GM23338 (cell line): ENCODE measurements at places on chromosomes 11 and 22. TPM values are rescaled to one million over a fixed set of nuclear protein-coding genes. Genes with fewer than 3 reads are reported as not detected.

- DNase-seq: no peak
- H3K36me3 ChIP-seq: no peaks in the 10 kb centered on the region
- H3K4me3 ChIP-seq: no peak overlapping the region
- H3K4me1 ChIP-seq: no peaks in the 10 kb centered on the region
- no peaks in the 10 kb centered on the region for H3K27me3 ChIP-seq
- H3K27ac ChIP-seq: no peak overlapping the region
Measured at GRCh38 chr11:11430431-11430830, 77.4 kb upstream of the CSNK2A3 start.

- no peaks in the 10 kb centered on the region for H3K27me3 ChIP-seq
- no peaks in the 10 kb centered on the region for H3K4me1 ChIP-seq
- H3K36me3 ChIP-seq: no peaks in the 10 kb centered on the region
- H3K4me3 ChIP-seq: no peak overlapping the region
- DNase-seq: no peak
Measured at GRCh38 chr11:75293903-75294302, 53.3 kb downstream of the TPBGL start.

Gene IFT27
- 20.3 and 28.5 TPM in 2 replicates for total RNA-seq

- peaks cover 4% of the 10 kb centered on the region; the same call in 1 of the 2 replicates for H3K4me1 ChIP-seq
- no peak overlapping the region for H3K4me3 ChIP-seq
- no peaks in the 10 kb centered on the region for H3K27me3 ChIP-seq
Measured at GRCh38 chr22:31637447-31637890, 24.5 kb downstream of the PISD start.

DNA sequence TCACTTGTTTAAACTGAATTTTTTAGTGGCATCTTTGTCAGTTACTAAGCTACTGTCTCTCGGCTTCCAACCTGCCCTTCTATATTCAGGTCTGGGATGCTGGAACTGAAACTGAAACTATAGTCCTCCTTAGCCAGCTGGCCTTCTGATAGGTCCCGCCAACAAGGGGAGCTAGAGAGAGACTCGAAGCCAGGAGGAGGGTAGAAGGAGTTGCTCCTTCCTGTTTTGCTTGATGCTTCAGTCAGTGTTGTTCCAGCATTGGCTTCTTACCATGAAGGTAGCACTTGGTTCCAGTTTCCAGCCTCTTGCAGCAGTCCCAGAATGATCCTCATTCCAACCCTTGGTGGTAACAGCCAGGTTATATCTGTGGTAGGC, 32.9 kb upstream of the HORMAD2 start:
- no peaks in the 10 kb centered on the region for H3K36me3 ChIP-seq
- no peaks in the 10 kb centered on the region for H3K4me1 ChIP-seq
- peak; percentile 72 for DNase-seq
- no peak overlapping the region for H3K4me3 ChIP-seq
- H3K27ac ChIP-seq: no peak overlapping the region
- H3K27me3 ChIP-seq: no peaks in the 10 kb centered on the region

DNA sequence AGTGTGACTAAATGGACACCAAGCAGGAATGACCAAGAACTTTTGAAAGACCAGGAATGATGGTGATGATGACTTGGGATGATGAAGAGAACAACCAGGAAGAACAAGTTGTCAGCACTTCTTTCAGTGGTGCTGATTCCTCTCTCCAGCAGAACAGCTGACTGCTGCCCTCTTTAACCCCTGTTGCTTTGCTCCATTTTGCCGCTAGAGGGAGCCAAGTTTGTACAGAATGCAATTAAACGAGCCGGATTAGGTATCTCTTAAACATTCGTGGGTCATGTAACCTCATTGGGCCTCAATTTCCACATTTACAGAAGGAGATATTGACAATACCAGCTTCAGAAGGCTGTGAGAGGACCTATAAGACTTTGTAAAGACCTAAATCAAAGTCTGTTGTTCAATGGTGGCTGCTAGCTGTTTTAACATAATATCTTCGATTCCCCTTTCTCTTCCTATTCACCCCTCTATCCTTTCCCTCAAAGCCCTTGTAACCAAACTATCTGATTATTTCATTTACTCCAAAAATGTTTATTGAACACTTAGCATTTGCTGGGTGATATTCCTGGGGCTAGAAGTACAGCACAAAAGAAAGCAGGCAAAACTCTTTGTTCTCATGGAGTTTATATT, 1.9 kb downstream of the OR4S1 start:
- H3K4me3 ChIP-seq: no peak overlapping the region
- no peaks in the 10 kb centered on the region for H3K4me1 ChIP-seq
- no peaks in the 10 kb centered on the region for H3K27me3 ChIP-seq
- no peaks in the 10 kb centered on the region for H3K36me3 ChIP-seq

DNA sequence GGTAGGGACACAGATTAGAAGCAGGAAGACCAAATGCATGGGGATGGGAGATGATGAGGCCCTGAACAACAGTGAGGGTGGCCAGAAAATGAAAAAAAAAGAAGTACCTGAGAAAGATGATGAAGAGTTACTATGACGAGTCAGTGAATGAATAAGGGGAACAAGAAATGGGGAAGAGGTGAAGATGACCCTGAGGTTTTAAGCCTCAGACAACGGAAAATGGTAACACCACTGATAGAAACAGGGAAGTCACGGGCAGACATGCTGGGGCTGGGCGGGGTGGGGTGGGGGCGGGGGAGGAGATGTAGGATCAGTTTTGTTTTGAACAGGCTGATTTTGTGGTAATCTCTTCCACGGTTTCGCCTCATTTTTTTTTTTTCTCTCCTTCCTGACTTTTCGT, 205.1 kb upstream of the CADM1 start:
- H3K4me1 ChIP-seq: no peaks in the 10 kb centered on the region
- no peak overlapping the region for H3K4me3 ChIP-seq
- no peak for DNase-seq
- H3K27ac ChIP-seq: no peak overlapping the region
- no peaks in the 10 kb centered on the region for H3K27me3 ChIP-seq
- no peaks in the 10 kb centered on the region for H3K36me3 ChIP-seq

DNA sequence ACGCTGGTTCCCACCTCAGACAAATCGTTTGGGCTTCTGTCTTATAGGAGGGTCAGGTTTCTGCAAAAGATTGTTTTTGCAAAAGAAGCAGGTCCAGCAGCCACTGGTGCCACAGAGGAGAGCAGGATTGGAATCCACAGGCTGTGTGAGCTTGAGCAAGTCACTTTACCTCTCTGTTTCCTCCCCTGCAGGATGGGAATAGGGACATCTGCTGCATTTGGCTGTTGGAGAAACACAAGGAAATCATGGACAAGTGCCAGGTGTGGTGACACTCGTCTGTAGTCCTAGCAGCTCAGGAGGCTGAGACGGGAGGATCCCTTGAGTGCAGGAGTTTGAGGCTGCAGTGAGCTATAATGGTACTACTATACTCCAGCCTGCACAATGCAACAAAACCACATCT, 422.6 kb downstream of the MN1 start:
- no peaks in the 10 kb centered on the region for H3K27me3 ChIP-seq
- H3K27ac ChIP-seq: no peak overlapping the region
- H3K36me3 ChIP-seq: no peaks in the 10 kb centered on the region

Gene GPHA2
- 0.83 TPM in 1 of 2 replicates, not detected in the other for total RNA-seq

DNA sequence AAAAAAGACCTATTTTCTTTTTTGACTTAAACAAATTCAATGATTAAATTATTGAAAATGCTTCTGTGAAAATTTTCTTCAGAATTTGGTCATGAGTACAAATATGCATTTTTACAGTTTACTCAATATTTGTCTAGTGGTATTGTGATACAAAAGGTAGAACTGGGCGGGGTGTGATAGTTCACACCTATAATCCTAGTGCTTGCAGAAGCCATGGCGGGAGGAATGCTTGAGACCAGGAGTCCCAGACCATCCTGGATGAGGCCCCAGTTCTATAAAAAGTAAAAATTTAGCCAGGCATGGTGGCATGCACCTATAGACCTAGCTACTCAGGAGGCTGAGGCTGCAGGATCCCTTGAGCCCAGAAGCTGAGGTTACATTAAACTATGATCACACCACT, 90.6 kb downstream of the ARHGAP42 start:
- no peak for DNase-seq
- no peaks in the 10 kb centered on the region for H3K36me3 ChIP-seq
- H3K4me3 ChIP-seq: no peak overlapping the region
- no peaks in the 10 kb centered on the region for H3K27me3 ChIP-seq

GRCh38 chr11:115924744-115925567, 420.7 kb upstream of the CADM1 start:
- H3K36me3 ChIP-seq: no peaks in the 10 kb centered on the region
- no peak overlapping the region for H3K4me3 ChIP-seq
- no peak for DNase-seq
- H3K27me3 ChIP-seq: no peaks in the 10 kb centered on the region
- H3K27ac ChIP-seq: no peak overlapping the region

Gene PLAAT2
- 0.66 TPM in 1 of 2 replicates, not detected in the other for total RNA-seq

GRCh38 chr11:1012291-1012690, 24.2 kb downstream of the MUC6 start:
- H3K4me1 ChIP-seq: no peaks in the 10 kb centered on the region
- H3K36me3 ChIP-seq: no peaks in the 10 kb centered on the region
- no peak overlapping the region for H3K27ac ChIP-seq
- no peak overlapping the region for H3K4me3 ChIP-seq
- H3K27me3 ChIP-seq: no peaks in the 10 kb centered on the region

DNA sequence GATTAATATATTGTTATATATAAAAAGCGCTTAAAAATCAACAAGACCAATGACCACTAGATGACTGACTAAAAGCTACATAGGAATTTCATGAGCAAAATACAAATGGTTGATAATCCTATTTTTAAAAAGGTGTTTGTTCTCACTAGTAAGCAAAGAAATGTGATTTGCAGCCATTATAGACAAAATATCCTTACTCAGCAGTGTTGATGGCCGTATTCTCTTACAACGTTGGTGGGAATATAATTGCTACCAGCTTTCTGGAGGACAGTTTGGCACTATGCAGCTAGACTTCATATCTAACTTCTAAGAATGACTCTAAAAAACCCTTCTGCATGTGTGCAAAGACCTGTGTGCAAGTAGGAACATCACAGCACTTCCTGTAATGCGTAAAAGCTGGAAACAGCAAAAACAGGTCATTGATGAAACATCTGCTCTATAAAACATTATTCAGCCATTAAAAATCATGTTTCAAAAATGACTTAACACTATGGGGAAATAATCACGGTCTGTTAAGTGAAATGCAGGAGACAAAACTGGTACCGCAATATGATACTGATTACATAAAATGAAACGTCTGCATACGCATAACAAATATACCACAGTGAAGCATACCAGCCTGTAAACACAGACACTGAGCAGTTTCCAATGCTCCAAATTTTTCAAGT, 70.1 kb upstream of the LINC01488 start:
- no peaks in the 10 kb centered on the region for H3K4me1 ChIP-seq
- DNase-seq: no peak
- no peak overlapping the region for H3K4me3 ChIP-seq
- no peaks in the 10 kb centered on the region for H3K36me3 ChIP-seq

DNA sequence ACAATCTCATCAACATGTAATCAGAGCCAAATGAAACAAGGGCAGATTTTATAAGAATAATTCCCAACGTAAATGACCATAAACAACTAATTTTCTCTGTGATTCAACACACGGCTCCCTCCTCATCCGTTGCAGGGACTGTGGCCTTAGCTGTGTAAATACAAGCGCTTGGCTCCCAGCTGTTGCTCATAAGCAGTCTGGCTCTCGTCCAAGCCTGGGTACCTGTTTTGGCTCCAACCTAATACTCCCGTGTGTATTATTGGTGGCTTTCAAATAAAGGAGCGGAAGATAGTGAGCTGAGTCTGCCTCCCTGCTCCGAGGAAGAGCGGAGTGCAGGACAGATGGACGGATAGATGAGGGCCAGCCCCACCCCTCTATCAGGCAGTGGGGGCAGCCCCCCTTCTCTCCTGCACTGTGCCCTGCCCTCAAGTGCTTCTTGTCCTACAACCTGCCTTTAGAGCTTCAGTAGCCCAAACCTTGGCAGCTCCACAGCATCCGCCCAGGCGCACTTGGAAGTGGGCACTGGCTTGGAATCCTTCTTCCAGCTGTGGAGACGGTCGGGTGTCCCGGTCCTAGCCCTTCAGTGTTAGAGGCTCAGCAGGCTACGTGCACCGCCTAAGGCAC, 670.9 kb downstream of the BRD1 start:
- peaks cover 7% of the 10 kb centered on the region; the same call in 1 of the 2 replicates for H3K36me3 ChIP-seq
- H3K4me1 ChIP-seq: no peaks in the 10 kb centered on the region
- no peak overlapping the region for H3K4me3 ChIP-seq
- no peak for DNase-seq
- no peak overlapping the region for H3K27ac ChIP-seq
- no peaks in the 10 kb centered on the region for H3K27me3 ChIP-seq

DNA sequence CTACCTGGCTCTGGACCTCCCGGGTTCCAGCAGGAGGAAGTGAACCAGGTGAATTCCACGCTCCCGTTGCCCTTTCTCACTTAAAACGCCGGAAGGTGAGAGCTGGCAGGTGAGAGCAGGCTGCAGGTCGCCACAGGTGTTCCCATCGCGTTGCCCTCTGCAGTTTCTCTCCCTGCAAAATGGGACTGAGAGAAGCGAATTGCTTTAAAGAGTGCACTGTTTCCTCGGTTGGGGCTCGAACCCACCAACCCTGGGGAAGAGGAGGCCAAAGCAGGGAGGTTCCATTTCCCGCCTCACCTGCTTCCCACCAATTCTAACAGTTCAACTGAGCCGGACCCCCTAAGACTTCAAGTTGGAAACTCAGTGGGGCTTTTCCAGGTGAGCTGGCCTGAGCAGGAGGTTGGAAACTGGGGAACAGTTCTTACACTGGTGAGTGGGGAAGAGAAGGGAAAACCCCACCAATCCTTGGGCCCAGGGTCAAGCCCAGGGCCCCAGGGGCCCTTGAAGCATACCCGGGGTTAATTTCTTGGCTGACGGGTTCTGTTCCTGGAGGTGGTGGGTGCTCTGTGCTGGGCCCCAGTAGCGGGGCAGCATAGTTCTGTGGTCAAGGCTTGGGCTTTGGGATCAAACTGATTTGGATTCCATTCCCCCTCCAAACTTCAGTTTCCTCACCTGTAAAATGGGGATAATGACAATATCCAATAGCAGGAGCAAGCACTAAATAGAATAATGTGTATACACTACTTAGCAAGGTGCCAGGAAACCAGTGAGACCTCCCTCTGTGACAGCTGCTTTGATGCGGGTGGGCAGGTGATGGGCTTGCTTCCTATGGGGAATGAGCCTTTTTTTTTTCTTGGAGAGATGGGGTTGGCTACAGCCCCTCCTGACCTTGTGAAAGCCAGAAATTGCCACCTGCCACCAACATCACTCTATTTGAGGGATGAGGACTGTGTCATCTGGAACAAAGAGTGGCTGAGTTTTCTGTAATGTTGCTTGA, 788 bp downstream of the CD82 start:
- H3K27ac ChIP-seq: no peak overlapping the region
- no peaks in the 10 kb centered on the region for H3K36me3 ChIP-seq
- peak; percentile 57 for DNase-seq
- peaks cover 22% of the 10 kb centered on the region for H3K27me3 ChIP-seq

GRCh38 chr11:103716363-103716762, 320.1 kb upstream of the DDI1 start:
- no peak for DNase-seq
- H3K4me3 ChIP-seq: no peak overlapping the region
- H3K27ac ChIP-seq: no peak overlapping the region
- H3K36me3 ChIP-seq: no peaks in the 10 kb centered on the region

DNA sequence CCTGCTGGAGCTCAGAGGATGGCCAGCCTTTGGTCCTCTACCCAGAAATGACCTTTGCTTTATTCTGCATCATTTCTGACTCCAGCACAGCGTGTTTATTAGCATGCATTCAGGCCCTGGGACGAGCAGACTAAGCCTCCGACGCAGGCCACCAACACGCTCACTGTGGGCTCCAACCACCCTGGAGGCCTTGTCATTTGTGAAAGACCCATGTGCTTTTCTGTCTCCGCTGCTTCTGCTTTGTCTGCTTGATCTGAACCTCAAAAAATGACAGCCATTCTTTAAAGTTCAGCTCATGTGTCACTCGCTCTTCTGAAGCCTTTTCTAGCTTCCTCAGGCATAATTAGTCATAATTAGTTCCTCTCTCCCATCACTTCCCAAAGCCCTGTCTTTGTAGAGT, 109.1 kb upstream of the TIMP3 start:
- no peak overlapping the region for H3K27ac ChIP-seq
- no peak for DNase-seq
- H3K4me1 ChIP-seq: no peaks in the 10 kb centered on the region
- no peaks in the 10 kb centered on the region for H3K27me3 ChIP-seq
- no peak overlapping the region for H3K4me3 ChIP-seq
